ENCODE measurements at places on chromosomes 4 and X.

DNA sequence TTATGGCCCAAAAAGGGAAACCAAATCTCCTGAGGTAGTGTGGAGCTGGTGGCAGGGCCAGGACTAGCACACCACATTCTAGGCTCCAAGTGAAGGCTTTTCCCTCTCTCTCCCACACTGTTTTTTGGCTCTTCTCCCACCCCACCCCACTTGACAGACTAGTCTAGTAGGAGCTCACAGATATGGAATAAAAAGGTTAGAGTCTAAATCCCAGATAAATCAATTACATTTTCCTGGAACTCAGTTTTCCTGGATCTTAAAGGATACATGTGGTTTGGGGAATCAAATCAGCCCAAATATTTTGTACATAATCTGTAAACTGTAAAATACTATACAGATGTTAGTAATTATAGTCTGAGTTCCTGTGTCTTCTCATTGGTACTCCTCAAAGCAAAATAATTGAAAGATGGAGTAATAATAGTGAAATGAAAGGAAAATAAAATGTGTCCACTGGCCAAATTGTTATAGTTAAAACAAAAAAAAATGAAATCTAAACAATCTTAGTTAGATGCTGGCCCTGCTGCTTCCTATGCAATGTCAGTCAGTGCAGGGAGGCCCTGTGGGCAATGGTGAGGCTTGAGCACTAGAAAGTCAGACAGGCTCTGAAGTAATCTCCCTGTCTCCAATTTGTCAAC, 370.4 kb upstream of the CPEB2 start:
- no peak for DNase-seq

- DNase-seq: no peak
Observed at GRCh38 chrX:136097871-136098805, 49.2 kb upstream of the FHL1 start.

DNA sequence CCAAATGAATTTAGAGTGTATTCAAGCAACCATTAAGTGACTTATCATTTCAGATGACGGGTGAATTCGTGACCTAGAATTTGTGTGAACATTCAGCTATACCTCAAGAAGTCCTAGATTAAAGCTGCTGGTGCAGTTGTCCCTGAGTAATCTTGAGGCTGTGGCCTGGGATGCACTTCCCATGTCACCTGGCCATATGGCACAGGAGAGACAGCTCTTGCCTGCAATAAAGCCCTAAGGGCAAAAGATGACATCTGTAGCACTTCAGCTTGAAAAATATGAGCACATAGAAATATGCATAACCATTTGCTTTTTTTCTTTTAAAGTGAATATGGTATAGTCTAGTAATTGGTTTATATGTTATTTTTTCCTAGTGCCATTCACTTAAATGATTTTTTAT, 125.8 kb downstream of the FHDC1 start:
- DNase-seq: no peak

GRCh38 chr4:110268790-110269189, 70.4 kb upstream of the ELOVL6 start:
- no peak for DNase-seq

GRCh38 chrX:38220415-38221390, at the start of gene SRPX:
Gene SRPX, minus strand, starts transcription at chrX:38220871. Its CDS starts 79 bp downstream, at chrX:38220792.
- DNase-seq: no peak

DNA sequence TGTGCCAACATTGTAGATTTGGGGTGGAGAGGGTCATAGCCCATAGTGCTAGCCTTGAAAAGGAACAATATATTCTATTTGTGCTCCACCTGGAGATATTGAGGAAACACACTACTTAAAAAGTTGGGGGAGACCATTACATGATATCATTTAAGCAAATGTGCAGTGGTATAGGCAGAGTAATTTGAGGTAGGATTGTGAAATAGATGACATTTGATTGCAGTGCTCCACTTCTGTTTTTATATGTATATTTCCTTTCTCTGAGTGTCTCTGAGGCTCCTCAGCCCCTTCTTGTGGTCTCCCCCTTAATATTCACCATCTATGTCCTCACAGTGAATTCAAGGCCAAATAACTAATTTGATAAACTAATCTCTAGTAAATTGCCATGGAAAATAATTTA, 85.6 kb upstream of the NMU start:
- no peak for DNase-seq

- DNase-seq: no peak
Observed at GRCh38 chr4:962231-963208, 10.8 kb downstream of the DGKQ start.

DNA sequence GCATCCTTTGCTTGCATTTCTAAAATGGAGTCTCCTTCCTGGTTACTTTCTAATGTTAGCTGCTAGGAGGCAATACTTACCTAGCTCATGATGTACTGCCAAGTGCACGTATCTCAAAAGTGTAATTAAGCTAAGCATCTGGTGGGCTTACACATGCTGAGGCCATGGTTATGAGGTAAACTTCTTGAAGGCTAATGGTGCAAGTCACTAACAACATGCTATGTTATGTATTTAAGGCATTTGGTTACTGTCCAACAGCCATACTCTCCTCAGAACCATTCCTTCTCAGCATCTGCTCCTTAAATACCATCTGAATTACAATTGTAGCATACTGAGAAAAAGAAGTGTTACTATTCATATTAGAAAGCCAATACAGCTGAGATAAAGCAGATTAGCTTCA, 318.6 kb upstream of the BMP3 start:
- no peak for DNase-seq

GRCh38 chrX:143472347-143472938, 44.8 kb downstream of the SPANXN3 start:
- DNase-seq: no peak

DNA sequence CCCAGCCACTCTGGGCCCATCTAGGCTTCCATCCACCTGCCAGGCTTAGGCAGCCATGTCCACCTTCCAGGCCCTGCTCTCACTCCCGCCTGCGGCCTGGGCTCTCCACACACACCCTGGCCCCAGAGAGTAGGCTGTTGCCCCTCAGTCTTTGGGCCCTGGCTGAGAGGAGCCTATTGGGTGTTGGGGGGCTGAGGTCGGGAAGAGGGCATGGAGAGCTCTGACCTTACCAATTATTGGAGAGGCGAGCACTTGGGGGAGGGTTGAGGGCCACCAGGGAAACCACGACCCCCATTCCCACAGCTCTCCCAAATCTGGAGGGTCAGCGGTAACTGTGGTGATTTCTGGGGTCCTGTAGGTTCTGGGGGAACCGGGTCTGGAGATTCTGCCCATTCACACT, 38.2 kb downstream of the HTRA3 start:
- no peak for DNase-seq

- no peak for DNase-seq
Observed at GRCh38 chrX:47129899-47130358, 14.6 kb downstream of the NDUFB11 start.

DNA sequence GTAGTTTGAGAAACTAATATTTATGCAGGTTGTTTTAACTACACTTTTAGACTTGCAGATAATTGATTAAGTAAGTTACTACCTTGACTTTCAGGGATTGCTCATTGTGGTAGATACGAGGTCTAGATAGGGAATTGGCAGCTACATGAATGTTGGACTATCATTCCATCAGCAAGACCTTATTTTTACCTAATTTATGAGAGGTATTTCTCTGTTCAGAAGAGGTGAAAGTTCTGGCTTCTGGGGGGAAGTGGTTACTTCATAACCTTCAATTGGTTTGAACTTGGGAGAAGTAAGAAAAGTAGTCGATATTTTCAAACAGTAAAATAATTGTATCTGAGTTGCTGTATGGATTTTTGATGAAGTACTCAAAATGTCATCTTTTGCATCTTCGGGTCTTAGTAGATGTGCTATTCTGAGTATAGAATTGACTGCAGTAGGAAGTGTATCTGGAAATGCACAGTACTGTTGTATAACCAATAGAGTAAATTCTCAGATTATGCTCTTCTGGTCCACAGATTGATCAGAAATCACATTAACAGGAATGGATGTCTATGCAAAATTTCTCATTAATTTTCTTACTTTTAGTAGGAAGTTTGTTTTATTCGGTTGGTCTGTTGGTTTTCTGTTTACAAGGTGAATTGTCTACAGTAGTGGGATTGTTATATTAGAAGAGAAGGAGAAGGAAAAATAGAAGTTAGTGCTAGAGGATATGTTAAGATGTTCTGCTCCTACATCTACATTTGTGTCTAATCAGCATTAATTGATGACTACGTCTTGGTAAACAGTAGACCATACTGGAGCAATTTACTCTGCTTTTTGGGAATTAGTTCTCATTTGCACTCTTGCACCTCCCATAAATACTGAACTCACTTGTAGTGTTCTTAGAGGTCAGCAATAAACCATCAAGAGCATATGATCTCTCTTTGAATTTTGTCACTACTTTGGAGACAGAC, 3.0 kb downstream of the NFKB1 start:
- no peak for DNase-seq

GRCh38 chr4:48710446-48711209, 69.5 kb downstream of the FRYL start:
- no peak for DNase-seq

- DNase-seq: no peak
Observed at GRCh38 chr4:74942251-74942917, 9.5 kb downstream of the PARM1 start.

- no peak for DNase-seq
Observed at GRCh38 chrX:48465336-48465933, 4.6 kb downstream of the SLC38A5 start.

GRCh38 chr4:60400593-60400992, 799.5 kb upstream of the ADGRL3 start:
- no peak for DNase-seq

DNA sequence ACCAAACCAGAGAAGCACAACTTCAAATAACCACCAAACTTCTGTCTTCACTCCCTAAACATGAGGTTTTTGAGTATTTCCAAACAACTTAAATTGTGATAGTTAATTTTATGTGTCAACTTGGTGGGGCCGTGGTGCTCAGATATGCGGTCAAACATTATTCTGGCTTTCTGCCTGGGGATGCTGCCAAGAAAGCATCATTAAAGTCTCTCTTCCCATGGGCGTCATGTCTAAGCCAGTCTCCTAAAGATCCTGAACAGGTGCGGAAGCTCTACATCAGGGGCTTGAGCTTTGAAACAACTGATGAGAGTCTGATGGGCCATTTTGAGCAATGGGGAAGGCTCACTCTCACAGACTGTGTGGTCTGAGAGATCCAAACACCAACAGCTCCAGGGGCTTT, 24.1 kb upstream of the SOD3 start:
- DNase-seq: no peak

DNA sequence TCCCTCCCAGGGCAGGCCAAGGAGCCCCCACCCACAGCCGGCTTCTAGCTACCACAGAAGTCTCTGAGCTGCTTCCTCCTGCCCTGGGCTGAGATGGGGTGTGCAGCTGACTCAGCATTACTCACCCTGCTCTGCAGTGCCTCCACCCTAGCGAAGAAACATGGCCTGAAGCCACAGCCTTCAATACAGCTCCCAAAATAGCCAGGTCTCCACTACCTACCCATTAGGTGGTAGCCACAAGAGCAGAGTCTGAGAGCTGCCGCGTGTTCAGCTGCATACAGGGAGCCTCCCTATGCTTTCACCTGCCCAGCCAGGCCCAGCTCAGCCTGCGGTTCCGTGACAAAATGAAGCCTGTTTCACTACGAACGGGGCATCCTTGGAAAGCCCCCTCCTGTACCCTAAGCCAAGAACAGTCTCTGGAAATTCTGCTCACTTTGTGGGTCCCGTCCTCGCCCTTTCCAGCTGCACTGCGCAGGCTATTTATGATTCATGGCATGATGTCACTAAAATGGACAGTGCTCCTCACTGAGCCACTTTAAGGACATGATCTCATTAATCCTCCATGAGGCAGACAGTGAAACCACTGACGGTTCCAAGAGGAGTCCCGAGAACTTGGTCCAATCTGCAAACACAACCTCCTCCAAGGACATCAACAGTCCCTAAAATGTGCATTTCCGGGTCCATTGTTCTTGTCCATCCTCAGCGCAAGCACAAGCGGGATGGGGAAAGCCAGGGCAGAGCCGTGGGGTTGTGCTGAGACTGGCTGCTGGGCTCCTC, 20.2 kb downstream of the WDR1 start:
- peak; percentile 58 for DNase-seq

DNA sequence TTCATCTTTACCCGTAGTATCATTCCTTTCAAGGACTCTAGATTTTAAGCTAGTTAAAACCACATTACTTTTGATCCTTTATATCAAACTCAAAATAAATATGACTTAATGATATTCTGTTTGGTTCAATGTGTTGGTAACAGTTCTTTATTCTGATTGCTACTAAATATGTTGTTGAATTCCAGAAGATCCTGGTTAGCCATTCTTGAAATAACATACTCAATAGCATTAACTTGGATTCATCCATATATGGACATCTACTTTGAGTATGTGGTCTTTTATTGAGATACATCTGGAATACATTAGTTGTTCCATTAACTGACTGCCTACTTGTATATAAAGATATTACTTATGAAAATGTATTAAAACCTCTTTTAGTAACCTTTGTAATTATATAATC, 27.5 kb upstream of the PCDH18 start:
- DNase-seq: no peak

- DNase-seq: no peak
Observed at GRCh38 chrX:74133156-74133796, 170.7 kb upstream of the ZCCHC13 start.

- DNase-seq: no peak
Observed at GRCh38 chr4:18531731-18532130, 510.2 kb upstream of the LCORL start.

GRCh38 chr4:122456231-122457116, at the start of gene IL2:
Gene IL2, minus strand, starts transcription at chr4:122456725. Its CDS starts 285 bp downstream, at chr4:122456440.
- DNase-seq: no peak

DNA sequence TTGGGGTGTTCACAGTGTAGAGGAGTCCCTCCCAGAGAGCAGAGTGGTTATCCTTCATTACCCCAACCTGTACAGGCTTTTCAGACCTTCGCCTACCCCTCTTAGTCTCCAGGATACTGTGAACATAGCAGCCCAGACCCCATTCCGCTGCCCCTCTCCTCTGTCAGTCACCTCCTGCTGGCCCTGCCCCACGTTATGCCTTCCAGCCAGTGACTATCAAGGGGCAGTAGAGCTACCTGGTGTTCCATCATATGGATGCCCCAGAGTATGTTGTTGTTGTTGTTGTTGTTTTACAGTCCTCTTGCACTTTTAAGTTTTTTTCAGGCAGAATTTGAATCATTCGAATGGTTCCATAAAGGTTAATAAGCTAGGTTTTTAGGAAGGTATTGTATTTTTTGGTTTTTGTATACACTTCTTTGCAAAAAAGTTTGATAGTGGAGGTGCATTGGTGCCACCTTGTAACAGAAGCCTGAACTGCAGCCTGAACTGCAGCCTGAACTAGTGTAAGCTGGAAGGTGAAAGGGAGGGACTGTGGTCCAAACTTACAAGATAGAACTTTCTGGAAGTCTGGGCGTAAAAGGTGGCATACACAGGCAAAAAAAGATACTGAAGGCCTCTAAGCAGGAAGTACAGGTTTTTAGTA, 101.4 kb upstream of the RAB40AL start:
- no peak for DNase-seq

GRCh38 chr4:153448003-153448731, 18.0 kb upstream of the TMEM131L start:
- DNase-seq: no peak

- DNase-seq: no peak
Observed at GRCh38 chrX:11321986-11322385, 28.8 kb downstream of the AMELX start.

GRCh38 chr4:87045234-87045558, 110.4 kb downstream of the AFF1 start:
- no peak for DNase-seq

GRCh38 chr4:71008196-71008595, 14.7 kb downstream of the DCK start:
- no peak for DNase-seq

GRCh38 chr4:138803051-138803450, 212.5 kb upstream of the NOCT start:
- no peak for DNase-seq

- DNase-seq: no peak
Observed at GRCh38 chr4:168119100-168119499, 26.8 kb downstream of the ANXA10 start.

GRCh38 chr4:47198791-47199190, 167.4 kb downstream of the GABRB1 start:
- DNase-seq: no peak

Measured in activated naive CD8-positive, alpha-beta T cell treated with anti-CD3 and anti-CD28 coated beads, Interleukin-2, amount 50 U/mL, for 16 hours (primary cell).